AG09309 (cell line): ENCODE measurements at places on chromosomes 6 and 20.
A peak's percentile ranks its signal among the peaks of the same experiment; 100 is the strongest.

GRCh38 chr6:31727034-31727716 lies 1.9 kb downstream of the DDAH2 start:
- no peak for DNase-seq

DNA sequence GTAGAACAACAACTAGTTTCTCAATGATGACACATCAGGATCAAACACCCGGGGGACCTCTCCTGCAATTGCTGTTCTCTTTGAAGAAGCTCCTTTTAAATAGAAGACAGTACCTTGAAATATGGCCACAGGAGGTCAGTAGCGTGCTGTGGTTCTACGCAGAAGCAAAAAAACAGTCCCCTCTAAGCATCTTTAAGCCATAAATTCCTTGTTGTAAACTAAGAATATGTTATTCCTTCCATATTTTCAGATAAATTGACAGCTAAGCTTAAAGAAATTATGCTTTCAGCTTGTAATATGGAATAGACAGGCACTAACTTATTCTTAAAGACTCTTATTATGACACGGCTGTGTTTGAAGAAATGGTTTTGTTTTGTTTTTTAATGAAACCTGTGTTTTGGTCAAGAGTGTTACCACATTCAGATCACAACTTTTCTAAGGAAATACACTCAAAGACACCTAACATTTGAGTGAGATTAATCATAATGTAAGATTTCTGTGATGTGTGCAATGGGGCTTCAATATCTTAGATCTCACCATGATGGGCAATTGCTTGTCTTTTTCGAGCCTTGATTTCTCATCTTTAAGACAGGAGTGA lies 49.7 kb upstream of the IL20RA start:
- peak; percentile 40 for DNase-seq

DNA sequence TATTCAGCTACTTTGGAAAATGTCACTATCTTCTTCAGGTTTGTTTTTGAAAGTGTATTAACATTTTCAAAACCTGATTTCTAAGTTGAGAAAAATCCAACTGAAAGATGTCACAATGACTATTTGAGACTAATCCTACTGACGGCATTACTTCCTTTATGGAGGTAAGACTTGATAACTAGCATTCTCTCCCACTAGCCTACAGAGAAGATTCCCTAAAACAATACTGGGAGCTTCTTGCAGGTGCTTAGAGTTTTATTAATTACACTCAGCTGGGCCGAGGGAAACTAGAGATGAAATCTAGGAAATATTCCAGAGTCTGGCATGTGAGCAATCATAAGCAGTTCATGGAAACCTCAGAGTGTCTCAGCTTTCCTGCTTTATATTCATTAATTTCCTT lies 114.0 kb downstream of the LCA5 start:
- DNase-seq, result no peak

DNA sequence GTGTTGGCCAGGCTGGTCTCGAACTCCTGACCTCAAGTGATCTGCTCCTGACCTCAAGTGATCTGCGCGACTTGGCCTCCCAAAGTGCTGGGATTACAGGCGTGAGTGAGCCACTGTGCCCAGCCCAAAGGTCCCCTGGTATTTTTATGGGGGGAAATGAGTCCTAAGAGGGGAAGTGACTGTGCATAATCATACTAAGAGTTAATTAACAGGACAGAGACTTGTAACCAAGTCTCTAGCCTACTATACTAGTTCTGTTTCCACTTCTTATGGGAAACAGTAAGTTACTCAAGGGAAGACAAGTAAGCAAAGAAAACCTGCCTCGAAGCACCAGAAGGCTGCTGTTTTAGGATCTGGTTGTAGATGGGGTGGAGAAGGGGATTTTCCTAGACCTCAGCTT lies 27.9 kb downstream of the TCF15 start:
- DNase-seq, result no peak

DNA sequence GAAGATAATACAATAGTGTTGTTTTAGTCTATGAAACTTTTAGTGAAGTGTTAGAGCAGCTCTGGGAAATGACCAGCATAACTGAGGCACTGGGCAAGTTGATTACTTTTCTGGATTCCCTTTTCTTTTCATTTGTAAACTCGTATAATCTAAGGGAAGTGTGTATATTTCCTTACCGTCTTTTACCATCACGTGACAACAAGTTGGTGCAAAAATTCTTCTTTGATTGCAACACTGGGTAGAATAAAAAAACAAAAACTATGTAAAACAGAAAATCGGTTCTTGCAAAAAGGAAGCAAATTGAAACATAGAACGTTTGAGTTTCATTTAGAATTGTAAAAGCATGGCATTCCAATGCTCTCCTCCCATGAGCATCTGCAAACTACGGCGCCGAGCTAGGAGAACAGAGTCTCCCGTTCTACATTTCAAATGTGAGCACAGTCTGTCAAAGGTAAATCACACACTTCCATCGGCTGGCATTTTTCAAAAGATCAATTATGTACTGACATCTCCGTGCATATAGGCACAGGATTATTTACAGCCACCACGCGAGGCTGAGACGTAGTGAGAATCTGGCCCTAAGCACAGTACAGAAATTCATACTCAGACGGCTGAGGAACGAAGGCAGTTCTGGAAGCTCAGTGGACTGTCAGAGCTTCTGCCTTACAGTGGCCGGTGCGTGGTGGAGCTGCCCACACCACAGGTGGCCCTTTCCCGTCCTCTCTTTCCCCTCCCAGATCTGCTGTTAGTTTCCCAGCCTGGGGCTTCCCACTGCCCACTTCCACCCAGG lies 314.0 kb downstream of the BMP7 start:
- DNase-seq, result no peak

DNA sequence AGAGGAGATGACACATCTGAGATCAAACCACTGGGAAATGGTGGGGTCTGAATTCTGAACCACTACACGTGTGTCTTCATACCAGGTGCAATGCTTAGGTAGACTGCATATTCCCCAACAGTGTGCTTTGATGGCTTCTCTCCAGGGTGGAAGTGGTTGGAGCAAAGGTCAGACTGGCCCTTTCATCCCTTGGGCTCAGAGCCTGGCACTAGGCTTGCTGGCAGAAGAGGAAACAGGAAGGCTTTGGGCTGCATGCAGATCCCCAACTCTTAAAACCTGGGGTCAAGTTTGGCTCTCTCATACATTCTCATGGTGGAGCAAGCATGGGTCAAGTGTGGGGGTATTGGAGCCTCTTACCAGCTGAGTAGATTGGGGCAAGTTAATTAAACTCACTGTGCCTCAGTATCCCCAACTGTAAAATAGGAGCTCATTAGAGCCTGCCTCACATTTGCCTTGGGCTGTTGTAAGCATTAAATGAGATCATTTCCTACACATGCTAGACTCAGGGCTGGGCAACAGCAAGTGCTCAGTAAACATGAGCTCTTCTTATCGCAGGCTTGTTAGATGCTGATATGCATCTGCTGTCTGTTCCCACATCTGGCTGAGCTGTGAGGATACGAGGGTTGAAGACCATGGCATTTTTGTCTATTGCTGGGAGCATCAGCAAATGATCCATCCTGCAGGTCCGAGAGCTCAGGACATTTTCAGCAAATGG lies 51.6 kb upstream of the FAM83D start:
- no peak for DNase-seq

DNA sequence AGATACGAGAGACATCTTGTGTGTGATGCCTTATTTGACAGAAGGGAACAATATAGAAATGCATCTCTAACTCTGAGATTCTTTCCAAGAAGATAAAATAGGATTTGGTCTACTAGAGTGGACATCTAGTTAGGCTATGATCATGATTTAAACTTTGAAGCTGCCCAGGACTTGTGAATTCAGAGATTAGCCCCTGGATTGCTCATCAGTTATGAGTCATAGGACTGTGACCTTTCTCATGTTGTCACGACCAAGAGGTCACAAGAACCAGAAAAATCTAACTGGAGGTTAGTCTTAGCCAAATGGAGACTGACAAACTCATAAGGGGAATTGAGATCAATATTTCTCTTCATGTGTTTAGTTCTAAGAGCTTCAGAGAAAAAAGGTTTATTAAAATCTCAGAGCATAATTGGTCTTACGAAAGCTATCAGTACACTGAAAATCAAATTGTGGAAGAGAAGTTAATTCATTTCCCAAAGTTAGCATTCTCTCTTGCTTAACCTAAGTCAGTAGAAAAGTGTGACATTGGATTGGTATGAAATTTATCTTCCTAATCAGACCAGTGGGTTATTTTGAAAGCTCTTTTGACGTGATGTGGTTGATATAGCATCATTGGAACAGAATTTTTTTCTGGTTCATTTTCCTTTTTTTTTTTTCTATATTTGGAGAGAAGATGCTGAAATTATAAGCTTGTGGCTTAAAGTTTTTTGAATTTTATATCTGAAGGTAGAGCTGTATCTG lies 245.7 kb downstream of the RNF144B start:
- DNase-seq, result no peak

DNA sequence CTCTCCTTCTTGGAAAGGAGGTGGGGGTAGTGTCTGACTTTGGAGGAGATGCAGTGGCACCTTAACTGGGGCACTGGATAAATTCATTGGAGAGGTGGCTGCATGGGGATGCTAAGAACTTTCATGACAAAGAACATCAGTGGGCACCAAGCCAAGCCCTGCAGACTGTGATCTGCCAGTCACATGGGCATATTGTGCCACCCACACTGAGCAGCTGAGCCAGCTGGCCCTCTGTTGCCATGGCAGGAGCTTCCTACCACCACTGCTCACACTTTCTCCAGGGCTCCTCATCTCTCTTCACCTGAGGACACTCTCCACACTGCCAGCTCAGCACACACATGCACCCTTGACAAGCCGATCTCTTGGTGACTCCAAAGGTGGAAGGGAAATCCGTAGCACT lies 715.6 kb downstream of the QKI start:
- no peak for DNase-seq

DNA sequence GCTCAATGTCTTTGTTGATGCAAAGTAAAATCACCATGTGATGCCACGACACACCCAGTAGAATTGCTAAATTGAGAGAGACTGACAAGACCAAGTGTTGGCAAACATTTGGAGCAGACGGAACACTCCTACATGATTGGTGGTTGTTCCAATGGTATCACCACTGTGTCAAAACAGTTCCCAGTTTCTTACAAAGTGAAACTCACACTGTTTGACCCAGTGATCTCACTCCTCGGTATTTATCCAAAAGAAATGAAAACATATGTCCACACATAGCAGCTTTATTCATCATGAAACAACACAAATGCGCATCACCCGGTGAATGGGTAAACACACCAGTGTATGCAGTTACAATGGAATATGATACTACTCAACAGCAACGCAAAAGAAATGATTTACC lies 74.0 kb upstream of the SULF2 start:
- DNase-seq, result no peak

DNA sequence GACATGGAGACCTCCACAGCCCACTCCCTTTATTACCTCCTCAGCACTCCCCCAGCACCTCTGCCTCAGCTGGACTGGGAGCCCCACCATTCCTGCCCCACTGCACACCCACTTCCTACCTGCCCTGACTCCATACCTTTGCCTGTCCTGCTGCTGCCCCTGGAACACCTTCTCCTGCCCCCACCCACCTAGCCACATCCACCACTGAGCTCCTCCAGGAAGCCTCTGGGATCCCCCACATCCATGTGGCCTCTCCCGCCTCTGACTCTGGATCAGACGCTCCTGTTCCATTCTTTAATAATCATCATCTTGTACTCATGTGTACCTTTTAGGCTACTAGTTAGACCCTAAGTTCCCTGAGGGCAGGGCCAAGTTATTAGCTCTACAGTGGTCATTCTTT lies 2.2 kb upstream of the SDCBP2 start:
- DNase-seq, result no peak

- DNase-seq, result no peak
These were observed 58.0 kb downstream of the FOXO3 start for GRCh38 chr6:108618623-108619152.
